ENCODE measurements at places on chromosomes 2 and 18.

GRCh38 chr2:205913668-205914067 is 172.3 kb downstream of the INO80D start:
- no peak for DNase-seq

DNA sequence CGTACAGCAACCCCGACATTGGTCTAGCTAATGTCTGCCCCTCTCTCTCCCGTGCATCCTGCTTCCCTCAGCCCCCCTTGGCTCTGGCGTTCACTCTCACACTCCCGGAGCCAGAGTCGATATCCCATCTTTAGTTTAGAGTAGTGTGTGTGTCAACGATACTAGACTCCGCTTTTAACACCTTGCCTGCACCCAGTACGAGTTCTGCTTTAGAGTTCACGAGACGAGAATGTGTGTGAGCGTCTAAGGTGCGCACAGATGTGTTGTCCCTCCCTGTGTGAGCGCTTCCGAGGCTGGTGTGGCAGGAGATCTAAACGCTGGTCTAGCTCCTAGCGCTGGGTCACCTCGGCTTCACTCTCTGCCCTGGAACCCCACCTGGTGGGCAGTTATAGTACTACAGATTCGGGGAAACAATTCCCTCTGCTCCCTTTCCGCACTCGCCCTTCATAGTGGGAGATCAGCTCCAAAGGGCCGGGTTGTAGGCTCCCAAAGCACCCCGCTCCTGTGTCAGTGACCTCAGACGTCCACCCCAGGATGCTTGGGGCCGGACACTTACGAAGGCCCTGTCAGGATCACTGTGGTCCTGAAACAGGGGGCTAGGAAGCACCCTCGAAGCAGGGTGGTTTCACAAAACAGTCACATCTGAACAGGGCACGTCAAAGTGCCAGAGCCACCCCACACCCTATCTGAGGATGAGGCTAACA is 2.6 kb upstream of the CYP26B1 start:
- DNase-seq = peak; percentile 76

- DNase-seq = no peak
Measured at GRCh38 chr2:43165378-43166069, 60.9 kb downstream of the ZFP36L2 start.

DNA sequence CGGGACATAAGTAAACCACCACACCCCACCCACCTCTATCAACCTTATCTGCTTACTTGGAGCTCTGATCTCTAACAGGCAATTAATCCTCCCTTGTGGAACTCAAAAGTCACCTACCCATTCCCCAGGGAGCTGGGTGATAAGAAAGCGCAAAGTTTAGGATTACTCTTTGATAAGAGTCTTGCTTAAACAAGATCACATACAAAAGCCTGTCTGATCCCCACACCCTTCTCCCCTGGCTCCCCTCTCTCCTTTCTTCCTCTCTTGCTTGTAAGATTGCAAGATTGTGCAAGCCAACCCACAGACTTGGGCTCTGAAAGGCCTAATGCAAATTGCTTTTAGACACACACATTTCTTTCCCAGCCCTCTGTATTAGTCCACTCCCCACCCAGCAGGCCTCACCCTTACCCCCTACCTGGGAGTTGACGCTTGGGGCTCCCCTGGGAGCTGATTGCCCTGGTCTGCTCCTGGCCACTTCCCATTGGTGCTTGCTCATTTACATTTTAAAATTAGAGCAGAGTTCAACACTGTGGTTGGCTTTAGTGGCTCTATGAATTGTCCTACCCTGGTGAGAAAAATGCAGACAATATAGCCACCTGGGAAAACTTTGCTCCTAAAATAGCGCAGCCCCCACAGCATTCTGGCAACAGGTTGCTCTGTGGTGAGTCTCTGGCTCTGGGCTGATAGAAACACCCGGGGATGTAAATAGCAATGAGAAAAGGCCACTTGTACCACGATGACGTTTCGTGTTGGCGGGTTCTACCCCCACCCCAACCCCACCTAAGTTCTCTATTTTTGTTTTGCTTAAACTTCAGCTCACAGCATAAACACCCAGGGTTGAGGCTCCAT is 92.8 kb upstream of the MSH2 start:
- DNase-seq = no peak

GRCh38 chr2:143551971-143552650 is 422.9 kb downstream of the ARHGAP15 start:
- no peak for DNase-seq

DNA sequence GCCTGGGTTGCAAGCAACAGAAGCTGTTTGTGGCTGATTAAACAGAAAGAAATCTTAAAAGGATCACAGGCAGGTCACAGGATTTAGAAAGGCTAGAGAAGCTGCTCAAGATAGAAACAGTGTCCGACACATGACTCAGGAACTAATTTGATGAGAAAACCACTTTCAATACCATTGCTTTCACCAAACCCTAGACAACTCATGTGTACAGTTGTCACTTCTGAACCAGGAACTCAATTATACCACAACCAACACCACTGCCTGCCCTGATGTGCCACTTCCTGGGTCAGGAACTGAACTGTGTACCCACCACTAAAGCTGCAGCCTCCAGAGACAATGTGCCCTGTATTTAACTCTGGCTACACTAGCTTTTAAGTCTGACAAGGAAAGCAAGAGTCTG is 56.0 kb downstream of the TMEM247 start:
- no peak for DNase-seq

DNA sequence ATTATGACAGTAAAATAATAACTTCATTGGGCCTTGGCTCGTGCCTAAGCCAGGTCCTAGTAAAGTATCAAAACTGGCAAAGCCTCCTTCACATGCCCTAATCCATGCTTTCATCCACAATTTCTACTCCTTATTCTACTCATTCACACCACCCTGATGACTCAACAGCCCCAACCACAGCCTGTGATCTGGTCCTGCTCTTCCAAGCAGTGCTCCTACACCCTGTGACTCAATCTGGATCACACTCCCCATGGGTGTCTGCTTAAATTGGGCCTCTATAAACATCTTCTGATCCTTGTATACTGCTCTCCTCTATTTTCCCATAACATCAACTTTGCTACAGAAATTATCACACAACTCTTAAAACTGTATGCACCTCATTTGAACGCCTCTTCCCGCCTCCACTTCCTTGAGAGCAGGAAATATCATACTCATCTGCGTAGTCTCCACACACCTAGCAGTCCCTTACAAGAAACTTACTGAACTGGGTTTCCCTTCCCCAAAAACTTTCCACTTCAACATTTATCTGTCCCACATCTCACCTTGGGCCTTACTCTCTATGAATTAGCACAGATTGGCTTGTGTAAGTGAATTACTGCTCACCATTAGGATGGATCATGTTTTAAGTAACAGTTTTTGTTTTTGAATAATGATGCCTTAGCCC is 15.9 kb downstream of the GTF3C3 start:
- peak; percentile 18 for DNase-seq

DNA sequence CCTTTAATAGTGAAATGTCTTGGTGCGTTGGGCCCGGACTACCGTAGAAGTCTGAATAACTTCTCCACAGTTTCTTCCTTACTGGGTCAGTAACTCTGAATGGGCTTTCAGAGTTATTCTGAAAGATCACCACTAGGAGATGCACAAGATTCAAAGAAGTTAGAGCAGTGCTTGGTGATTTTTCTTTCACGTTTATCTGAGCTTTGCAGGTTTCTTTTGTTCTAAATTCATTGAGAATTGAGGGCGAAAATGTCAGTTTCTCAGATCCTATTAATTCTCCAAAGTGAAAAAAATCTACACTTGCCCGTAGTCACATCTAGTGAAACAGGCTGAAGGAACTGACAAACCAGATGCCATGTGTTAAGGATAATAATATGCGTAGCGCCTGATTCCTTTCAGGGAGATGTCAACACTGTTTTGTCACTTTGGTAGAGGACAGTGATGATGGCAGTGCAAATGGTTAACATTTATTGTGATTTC is 70.1 kb downstream of the QPCT start:
- DNase-seq = peak; percentile 63
